OCI-LY7 (cell line): ENCODE measurements at places on chromosomes 5 and 9. TPM values are rescaled to one million over a fixed set of nuclear protein-coding genes. Genes with fewer than 3 reads are reported as not detected.

The CYLC2 gene
- total RNA-seq: not detected in 2 replicates

GRCh38 chr5:38403406-38403805 is 145.0 kb downstream of the EGFLAM start:
- DNase-seq: no peak

DNA sequence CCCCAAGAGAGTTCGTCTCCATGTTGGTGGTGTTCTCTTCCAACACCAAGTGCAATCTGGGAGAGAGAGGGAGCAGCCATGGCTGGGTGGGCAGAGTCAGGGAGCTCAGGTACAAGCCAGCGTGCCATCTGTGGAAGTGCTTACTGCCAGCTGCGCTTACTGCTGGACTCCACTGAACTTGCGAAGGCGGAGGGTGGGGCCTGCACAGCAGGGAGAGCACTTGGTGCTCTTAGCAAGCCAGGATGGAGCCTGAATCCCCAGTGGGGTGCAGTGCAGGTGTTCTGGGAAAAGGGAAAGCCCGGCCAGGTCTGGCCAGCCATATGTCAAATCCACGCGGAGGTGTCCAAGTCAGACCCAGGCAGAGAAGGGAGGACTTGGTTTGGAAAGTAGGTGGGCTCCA is 142.0 kb downstream of the FANCC start:
- no peak for DNase-seq

The PDCD1LG2 gene
- total RNA-seq: not detected in 2 replicates

The PCDHGA8 gene
- total RNA-seq: 3.8 and 4.7 TPM in 2 replicates

- DNase-seq: no peak
Observed at GRCh38 chr9:111039231-111039906, 1.1 kb upstream of the LPAR1 start.

The DDX4 gene
- total RNA-seq: not detected in 2 replicates

DNA sequence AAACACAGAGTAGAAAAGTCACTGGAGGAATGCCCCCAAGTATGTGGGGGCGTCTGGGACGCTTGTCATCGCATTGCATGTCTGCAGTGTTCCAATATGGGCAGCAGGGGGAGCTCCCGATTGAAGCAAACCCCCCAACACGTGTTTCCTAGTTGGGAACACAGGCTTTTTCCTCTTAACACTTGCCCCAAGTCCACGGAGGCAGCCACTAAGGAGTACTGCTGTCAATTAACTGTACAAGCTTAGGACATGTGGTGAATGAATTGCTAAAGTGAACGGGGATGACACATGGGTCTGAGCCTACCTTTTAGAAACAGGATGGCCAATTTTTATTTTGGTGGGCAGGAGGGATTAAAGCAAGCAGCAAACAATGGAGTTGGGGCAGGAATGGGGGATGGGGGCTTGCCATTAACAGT is 2.2 kb downstream of the GABRB2 start:
- DNase-seq: peak; percentile 76

DNA sequence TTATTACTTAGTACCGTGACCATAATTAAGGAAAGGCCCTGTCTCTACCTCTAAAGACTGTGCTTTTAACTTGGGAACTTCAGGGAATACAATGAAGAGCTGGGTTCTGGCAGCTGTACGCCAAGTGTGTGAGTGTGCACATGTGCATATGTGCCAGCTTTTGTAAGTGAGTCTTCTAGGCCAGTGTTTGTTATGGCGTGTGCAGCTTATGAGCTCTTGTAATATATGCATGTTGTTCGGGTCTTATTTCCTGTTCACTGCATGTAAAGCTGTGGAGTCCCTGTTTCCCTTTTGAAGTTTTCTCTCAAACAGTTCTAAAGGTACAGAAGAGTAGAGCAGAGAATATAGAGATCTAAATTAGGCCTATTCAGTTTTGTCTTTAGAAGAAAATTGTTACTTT is 30.5 kb downstream of the TGFBR1 start:
- DNase-seq: peak; percentile 16

DNA sequence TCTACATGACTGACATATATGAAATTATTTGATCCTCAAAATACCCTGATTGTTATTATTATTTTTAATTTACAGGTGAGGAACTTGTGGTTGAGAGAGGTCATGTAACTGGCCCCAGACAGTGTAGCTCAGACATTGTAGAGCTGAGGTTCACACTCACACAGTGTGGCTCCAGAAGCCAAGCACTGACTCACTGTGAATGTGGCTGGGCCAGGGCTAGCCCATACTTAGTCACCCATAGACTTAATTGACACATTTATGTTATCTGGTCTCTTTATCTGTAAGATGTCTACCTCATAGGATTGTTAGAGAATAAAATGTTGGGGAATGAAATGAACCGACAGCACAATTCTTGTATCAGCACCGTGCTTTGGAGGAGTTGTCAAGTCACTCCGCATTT is 24.9 kb upstream of the CCDC112 start:
- DNase-seq: no peak

The ERAP2 gene
- total RNA-seq: 19.5 and 26.2 TPM in 2 replicates

- DNase-seq: no peak
Observed at GRCh38 chr9:137130176-137130755, 8.7 kb upstream of the GRIN1 start.

- DNase-seq: peak; percentile 97
Observed at GRCh38 chr9:131748411-131748955, 8.6 kb upstream of the RAPGEF1 start.

The GABRA1 gene
- total RNA-seq: not detected in 2 replicates

DNA sequence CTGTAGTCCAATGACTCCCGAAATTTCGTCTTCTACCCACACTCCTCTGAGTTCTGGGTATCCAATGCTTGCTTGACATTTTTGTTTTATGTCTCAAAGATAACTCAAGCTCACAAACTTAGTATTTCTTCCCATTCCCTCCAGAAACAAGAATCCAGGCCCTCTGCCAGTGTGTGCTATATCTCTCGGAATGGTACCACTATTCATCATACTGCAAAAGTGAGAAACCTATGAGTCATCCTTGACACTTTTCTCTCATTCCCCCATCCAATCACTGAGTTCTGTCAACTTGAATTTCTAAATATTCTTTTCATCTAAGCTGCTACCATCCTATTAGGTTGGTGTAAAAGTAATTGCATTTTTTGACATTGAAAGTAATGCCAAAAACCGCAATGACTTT is 9.8 kb downstream of the SLC12A2 start:
- no peak for DNase-seq

The CSF1R gene
- total RNA-seq: not detected in 2 replicates

- DNase-seq: no peak
Observed at GRCh38 chr9:21031091-21031807, at the start of gene HACD4. Gene HACD4, minus strand, starts transcription at chr9:21031640. Its CDS starts 50 bp downstream, at chr9:21031590.
